ENCODE measurements at places on chromosomes 11 and 22.

DNA sequence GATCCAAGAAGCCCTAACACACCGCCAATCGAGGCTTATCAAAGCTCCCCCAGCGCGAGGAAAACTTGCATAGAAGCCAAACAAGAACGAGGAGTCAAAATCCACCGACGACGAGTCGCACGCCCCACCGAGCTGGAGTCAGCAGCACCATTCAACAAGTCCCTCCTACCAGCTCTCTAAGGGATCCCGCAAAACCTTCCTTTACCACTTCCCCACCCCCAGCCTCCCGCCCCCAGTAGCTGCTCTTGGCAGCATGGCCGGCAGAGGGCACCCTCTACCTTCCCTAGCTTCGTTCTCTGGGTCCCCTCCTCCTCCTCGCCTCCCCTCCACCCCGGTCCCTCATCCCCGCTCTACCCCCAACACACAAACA, 1.4 kb downstream of the BDNF start:
- DNase-seq: peak; percentile 86

- no peak for DNase-seq
These were observed 74.5 kb downstream of the AMBRA1 start for GRCh38 chr11:46519351-46519750.

GRCh38 chr22:39943953-39944872, 16.0 kb upstream of the TMA7B start:
- DNase-seq: no peak

DNA sequence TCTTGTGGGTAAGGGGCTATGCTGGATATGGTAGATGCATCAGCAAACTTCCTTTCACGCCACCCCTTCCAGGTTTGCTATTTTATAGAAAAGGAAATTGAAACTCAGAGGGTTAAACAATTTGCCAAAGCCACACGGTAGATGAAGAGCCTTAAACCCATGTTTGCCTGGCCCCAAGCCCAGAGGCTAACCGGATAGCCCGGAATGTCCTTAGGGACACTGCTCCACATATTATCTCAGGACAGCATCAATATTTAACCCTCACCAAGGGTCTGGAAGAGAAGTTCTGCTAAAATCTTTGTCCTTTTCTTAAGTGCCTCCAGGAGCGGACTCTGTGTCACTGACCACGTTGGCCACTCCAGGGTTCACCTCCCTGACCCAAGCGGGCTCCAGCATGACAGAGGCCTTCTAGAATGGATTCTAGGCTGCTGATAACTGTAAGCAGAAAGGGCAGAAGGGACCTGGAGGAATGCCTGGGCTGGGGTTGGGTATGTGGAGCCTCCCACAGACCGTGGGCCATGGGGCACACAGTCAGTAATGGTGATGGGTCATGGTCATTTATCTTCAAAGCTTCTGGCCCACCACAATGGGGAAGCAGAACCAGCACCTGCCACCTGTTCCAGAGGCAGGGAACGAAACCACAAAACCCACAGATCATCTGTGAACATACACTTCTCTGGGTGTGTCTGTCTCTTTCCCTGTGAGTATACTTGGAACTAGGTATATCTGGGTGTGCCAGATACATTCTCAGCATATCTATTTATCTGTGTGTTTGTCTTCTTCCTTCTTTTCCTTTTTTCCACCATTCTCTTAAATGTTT, 5.4 kb upstream of the TMEM86A start:
- DNase-seq: no peak

DNA sequence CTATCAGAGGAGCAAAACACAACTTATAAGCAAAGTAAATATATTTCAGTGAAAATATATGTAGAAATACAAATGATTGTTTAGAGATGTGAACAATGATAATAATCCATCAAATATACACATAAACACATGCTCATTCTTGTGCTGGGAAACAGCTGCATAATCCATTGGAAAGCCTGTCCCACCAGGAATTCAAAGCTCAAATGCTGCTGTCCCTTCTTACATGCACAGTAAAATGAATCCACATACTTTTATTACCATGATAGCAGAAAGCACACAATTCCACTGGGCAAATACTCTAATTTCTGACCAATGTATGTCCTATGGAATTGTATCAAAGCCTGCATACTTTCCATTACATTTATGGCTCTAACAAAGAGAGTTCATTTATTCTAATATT, 44.5 kb downstream of the SOX6 start:
- no peak for DNase-seq

GRCh38 chr11:37026326-37026725, 428.3 kb upstream of the RAG2 start:
- DNase-seq: no peak

DNA sequence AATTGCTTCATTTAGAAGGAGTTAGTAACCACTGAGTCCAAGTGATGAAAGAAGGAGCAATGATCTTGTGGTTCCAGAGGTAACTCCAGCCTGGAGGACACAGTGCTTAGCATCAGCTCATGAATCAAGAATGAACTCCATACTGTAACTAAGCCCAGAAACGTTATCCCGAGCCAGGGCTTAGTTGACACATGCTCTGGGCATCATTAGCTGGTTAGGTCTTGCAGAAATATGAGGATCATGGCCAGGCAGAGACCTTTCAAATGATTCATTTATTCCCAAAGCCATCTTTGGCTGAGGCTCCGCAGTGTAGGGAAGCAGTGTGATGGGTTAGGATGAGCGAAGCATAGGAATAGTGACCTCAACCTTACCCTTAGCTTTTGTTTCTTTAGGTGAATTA, 277.4 kb downstream of the FAM76B start:
- DNase-seq: no peak

DNA sequence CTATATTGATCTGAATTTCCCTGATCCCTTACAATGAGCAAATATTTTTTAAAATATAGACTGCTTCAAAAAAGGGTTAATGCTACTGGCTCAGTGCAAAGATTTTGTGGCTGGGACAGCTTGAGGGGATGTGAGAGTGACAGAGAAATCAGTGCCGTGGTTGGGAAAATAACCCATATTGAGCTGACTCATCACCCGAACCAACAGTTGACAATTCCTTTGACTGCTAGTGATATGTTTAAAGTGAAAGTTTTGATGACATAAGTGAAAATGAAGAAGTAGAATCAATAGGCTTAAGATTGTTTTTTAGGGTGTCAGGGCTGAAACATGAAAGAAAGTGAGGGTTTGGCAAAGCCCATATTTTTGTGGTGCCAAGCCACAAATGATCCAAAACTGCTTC, 257.1 kb upstream of the TENM4 start:
- no peak for DNase-seq

GRCh38 chr11:62122076-62122475, 1.7 kb upstream of the INCENP start:
- no peak for DNase-seq

DNA sequence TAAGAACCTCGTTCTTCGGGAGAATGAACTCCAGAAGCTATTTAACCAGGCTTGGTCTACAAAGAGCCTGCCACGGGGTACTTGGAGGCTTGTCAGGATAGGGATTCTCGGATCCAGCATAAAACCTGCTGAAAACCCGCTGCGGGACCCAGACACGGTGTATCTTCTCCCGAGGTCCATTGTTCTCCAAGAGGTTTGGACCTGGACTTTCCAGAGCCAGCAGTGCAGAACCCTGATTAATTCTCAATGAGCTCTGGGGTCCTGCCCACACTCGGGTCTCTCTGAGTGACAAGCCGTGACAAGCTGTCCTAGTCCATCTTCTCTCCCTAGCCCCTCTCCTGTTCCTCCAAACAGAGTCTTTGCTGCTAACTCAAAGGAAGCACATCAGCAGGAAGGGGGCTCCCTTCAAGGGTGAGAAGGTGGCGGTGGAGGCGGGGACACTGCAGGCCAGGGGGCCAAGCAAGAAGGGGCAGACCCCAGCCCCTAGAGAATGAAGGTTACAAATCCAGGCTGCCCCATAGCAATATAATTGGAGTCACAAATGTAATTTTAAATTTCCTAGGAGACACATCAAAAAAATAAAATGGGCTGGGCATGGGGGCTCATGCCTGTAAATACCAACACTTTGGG, 12.2 kb downstream of the SHANK2 start:
- DNase-seq: no peak

DNA sequence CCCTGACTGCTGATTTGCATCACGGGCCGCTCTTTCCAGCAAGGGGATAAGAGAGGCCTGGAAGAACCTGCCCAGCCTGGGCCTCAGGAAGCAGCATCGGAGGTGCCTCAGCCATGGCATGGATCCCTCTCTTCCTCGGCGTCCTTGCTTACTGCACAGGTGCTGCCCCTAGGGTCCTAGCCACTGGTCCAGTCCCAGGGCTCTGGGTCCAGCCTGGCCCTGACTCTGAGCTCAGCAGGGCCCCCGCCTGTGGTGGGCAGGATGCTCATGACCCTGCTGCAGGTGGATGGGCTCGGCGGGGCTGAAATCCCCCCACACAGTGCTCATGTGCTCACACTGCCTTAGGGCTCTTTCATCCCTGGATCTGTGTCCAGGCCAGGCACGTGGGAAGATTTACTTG, 7.0 kb upstream of the IGLL5 start:
- DNase-seq: no peak

- no peak for DNase-seq
These were observed 13.0 kb upstream of the TP53AIP1 start for GRCh38 chr11:128955636-128956035.

GRCh38 chr11:63012430-63012829, 3.2 kb downstream of the SLC22A8 start:
- DNase-seq: no peak

DNA sequence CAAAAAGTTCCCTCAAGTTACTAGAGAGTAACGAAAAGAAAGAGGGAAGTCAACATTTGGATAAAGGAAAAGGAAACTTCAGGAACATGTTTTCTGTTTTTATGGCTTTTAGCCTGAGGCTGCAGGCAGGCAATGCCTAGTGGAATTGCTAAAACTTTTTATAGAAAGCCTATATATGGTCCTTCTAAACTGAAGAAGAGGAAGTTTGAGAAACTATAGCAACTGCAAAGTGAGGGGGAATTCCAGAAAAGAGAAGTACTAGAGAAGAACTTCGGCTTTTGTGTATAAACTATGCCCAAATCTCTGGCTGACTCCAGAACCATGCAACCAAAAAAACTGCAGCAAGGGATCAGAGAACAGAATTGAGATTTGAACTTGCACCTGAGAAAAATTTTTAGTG, 74.3 kb upstream of the ARHGAP42 start:
- DNase-seq: no peak

GRCh38 chr11:11069841-11070835, 212.3 kb upstream of the ZBED5 start:
- DNase-seq: peak; percentile 74

GRCh38 chr22:40044870-40045834, 50.4 kb downstream of the FAM83F start:
- no peak for DNase-seq

- no peak for DNase-seq
These were observed 33.6 kb downstream of the YWHAH start for GRCh38 chr22:31977939-31978338.

DNA sequence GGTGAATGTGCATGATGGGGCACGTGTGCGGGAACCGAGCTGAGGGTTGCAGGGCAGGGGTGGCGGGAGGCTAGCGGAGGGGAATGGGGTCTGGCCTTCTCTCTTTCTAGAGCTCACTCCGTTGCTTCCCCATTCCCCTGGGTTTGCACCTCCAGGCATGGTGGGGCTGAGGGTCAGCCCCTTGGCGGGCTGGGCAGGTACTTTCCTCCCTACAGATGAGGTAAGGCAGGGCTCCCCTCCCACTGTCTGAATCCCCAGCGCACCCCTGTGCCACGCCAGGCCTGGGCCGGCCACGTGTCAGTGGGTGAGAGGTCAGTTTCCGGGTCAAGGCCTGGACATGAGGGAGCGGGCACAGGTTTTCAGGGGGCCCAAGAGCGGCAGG, 8.9 kb downstream of the SUSD2 start:
- DNase-seq: no peak

DNA sequence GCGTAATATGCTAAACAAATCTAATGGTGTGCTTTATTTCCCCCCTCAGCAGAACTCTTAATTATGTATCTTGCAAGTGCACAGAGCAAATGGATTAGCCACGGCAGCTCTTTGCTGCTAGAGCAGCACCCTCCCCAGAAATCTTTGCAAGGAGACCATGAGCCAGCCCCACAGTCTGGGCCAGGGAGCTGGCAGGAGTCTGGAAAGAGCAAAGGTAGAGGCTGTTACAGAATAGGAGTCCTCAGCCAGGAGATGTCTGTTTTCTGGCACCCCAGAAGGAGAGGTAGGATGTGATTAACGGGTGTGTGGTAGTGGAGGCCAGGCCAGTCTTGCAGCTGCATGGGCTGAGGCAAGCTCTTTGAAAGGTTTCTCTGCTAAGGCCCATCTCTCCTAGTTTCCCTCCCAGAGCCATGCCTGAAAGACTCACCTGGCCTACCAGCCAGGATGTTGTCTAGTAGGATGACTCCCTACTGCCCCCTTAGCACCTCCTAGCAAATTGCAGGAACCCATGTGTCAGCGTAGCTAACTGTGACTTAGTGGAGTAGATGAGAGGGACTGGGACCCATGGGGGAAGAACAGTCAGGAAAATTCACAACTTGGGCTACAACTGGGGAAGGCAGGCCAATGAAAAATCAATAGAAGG, 557.2 kb downstream of the BUD13 start:
- DNase-seq: no peak

- no peak for DNase-seq
These were observed 81.1 kb upstream of the CHRM4 start for GRCh38 chr11:46472662-46472994.

DNA sequence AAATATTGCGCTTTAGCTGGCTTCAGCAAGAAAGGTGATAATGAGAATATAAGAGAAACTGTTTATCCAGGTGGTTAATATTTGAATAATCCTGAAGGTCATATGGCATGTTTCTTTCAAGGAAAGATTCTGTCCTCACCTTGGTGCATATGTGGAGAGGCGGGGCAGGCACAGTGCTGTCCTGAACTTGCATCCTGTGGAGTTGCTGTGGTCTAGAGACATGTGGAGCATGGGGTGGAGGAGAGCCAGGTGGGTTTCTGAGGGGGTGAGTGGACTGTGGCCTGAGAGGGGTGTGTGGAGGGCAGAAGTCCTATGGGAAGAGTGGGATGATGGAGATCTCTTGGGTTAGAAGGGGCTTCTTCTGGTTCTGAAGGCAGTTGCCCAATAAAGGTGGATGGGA, 65.5 kb downstream of the GRIK4 start:
- no peak for DNase-seq

GRCh38 chr22:38012604-38013072, 28.3 kb upstream of the SOX10 start:
- no peak for DNase-seq
